AG10803 (cell line): ENCODE measurements at places on chromosomes 13 and 19.

GRCh38 chr13:79354285-79354684, 51.8 kb downstream of the RBM26 start:
- no peak for DNase-seq

DNA sequence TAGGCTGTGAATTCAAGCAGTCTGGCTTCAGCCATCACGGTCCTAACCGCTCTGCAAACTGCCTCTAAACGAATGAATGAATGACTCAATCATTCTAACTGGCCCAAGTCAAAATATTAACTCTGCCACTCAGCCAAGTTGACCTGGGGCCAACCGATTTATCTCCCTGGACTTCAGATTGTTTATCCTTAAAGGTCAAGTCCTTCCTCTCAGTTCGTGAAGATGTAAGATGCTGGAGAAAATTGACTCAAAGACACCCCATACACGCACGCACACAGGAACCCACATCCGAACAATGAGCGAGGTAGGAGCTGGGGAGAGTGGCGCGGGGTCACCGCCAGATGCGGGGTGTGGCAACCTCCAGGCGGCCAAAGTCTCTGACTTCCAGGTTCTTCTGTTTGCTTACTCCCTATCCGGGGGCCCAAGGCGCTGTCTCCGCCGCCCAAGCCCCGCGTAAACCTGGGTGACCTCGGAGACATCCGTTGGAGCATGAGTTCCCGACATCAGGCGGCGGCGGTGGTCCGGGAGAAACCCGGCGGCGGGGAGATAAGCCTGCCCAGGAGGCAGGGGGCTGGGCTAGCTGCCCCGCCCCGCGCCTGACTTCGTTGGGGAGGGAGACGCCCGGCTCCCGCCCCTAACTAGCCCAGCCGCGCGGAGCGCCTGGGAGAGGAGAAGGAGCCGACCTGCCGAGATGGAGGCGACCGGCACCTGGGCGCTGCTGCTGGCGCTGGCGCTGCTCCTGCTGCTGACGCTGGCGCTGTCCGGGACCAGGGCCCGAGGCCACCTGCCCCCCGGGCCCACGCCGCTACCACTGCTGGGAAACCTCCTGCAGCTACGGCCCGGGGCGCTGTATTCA, at the start of gene CYP2S1:
TSS of gene CYP2S1 (plus strand) at position 646 of the 856 bp plus-strand sequence. CDS start at position 692, 46 bp downstream.
- DNase-seq = no peak

- no peak for DNase-seq
These were observed 68.3 kb downstream of the FGF14 start for GRCh38 chr13:102333320-102334198.

- peak; percentile 84 for DNase-seq
These were observed 13.3 kb downstream of the CDC16 start for GRCh38 chr13:114248011-114248410.

DNA sequence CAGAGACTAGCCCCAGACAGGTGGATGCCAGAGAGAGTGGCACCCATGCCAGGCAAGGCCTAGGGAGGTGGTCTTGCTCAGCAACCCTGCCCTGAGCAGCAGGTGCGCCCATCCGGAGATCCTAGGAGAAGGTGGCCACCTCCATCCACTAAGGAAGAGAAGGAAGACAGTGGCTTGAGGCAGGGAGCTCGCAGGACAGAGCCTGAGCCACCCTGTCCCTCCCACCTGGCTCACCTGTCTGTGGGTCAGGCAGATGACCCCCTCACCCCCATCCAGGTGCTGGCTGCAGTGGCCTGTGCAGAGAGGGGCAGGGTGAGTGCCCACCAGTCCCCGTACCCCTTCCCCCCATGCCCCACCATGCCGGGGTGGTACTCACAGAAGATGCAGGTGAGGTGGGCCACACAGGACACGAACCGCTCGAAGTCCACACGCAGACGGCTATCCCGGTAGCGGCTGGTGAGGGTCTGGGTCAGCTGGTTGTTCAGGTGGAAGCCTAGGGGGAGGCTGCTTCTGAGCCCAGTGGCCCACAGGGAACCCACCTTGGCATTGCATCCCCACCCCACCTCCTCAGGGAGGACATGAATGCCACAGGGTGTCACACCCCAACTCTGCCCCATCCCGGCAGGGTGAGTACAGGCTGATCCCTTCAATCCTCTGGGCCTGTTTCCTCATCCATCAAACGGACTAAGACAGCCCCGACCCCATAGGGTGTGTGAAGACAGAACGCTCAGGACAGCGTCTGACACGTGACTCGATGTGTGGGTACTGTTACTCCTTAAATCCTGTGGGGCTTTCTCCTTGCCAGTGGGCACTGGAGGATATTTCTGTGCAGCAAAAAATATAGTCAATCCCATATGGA, 13.3 kb downstream of the CAPN12 start:
- DNase-seq = no peak

- peak; percentile 23 for DNase-seq
These were observed 49.0 kb downstream of the DNAJC15 start for GRCh38 chr13:43072394-43072793.

DNA sequence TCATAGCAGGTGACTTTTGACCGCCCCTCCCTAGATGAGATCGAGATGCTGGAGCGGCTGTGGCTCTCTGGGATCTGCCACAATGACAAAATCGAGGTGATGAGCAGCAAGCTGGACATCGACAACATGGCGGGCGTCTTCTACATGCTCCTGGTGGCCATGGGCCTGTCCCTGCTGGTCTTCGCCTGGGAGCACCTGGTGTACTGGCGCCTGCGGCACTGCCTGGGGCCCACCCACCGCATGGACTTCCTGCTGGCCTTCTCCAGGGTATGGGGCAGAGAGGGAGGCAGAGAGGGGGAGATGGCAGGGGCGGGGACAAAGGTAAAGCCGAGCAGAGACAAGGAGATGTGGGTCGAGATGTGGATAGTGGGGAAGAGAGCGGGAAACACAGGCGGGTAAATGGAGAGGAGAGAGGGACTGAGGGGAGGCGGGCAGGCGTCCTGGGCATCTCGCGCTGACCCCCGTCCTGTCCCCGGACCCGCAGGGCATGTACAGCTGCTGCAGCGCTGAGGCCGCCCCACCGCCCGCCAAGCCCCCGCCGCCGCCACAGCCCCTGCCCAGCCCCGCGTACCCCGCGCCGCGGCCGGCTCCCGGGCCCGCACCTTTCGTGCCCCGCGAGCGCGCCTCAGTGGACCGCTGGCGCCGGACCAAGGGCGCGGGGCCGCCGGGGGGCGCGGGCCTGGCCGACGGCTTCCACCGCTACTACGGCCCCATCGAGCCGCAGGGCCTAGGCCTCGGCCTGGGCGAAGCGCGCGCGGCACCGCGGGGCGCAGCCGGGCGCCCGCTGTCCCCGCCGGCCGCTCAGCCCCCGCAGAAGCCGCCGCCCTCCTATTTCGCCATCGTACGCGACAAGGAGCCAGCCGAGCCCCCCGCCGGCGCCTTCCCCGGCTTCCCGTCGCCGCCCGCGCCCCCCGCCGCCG, 3.4 kb upstream of the GRWD1 start:
- DNase-seq = no peak

DNA sequence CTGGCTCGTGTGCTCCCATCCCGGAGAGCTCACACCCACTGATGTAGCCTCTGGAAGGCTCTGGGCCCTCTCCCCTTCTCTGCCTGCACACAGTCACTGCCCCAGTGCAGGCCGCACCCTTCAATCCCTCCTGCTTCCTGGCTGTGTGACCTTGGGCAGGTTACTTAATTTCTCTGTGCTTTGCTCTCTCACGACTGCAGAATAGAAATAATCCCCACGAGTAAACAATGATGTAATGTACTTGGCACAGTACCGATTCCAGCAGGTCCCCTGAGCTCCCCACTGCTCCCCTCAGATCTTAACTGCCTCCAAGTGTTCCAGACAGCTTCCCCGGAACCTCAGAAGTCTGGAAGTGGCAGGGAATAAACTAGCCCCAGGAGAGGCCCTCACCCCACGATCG, 16.1 kb downstream of the LIG1 start:
- DNase-seq = no peak

- no peak for DNase-seq
These were observed 14.5 kb upstream of the KLK4 start for GRCh38 chr19:50925734-50926133.

GRCh38 chr13:41691274-41691673, 233.9 kb downstream of the RGCC start:
- DNase-seq = peak; percentile 64
